ENCODE measurements at places on chromosomes 5 and 9.
A peak's percentile ranks its signal among the peaks of the same experiment; 100 is the strongest.

DNA sequence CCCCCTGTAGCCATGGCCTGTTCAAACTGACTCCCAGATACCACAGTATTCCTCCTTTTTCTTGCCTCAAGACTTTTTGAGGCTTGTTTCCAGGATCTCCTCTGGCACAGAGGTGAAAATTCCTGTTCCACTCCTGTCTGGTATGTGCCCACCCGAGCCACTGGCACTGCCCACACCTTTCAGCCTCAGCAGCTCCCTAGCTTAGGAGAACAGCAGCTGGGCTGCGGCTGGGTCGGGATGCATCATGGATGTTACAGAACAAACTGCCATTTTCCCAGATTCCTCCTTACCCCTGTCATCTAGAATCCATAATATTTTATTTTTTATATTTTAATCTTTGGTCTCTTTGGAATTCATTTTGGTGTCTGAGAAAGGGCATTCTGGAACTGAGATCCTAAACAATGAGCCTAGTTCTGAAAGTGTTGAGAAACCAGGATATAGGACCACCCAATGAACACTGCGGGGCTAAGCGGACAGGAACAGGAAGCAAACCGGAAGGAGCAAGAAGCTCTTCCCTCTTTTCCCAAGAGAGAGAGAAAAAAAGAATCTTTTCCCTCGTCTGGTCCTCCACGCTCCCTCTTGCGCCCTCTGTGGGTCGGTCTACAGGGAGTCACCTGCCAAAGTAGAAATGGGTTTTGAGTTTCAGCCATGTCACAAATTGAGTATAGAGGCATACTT is 12.5 kb downstream of the OR2S2 start:
- DNase-seq: peak; percentile 92

- no peak for DNase-seq
Observed at GRCh38 chr9:86721226-86721781, 226.0 kb downstream of the GAS1 start.

DNA sequence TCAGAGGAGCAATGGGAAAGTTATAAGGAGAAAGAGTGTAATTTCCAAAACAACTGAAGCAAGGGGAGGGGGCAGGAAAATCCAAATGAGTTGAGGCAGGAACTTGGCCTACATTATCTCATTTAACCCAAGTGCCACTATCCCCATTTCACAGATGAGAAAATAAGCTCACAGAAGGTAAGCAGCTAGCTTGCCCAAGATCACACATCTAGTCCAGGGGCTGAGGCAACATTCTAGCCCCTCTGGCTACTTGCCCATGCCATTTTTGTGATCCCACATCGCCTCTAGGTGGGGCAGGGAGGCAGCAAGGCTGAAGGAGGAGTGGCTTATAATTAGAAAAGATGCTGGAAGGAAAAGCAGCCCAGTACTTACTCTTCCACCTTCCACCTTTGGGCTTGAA is 2.6 kb upstream of the PSIP1 start:
- no peak for DNase-seq

DNA sequence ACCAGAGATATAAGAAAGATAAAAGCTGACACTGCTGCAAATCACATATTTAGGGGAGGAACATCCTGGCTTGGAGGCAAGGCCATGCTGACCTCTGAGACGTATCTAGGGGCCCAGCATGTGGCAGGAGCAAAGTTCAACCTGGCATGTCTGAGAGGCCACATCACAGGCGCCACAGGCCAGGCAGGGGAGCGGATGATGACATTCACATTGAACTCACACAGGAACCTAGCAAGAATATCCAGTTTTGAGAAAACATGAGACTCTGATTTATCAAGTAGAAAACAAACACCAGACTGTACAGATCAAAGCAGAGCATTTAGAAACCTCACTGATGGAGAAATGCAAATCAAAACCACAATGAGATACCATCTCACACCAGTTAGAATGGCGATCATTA is 64.2 kb upstream of the STK32A start:
- peak; percentile 12 for DNase-seq

- no peak for DNase-seq
Observed at GRCh38 chr9:37978983-37979382, 75.1 kb upstream of the SLC25A51 start.

GRCh38 chr9:78325343-78325742 is 28.4 kb downstream of the PSAT1 start:
- DNase-seq: peak; percentile 70

DNA sequence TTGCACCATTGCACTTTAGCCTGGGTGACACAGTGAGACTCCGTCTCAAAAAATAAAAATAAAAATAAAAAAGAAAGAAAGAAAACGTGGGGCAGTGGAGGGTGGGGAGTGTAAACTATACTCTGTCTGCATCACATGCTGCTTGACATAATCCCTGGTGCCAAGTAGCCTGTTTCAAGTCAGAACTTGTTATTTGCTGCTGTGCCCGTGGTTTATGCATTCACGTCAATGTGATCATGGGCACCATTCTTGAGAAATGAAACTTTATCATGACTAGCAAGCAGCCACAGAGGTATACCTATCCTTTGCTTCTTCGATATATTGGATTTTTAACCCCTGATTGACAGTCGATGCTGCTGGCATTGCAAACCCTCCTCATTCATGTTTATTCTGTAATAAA is 4.1 kb upstream of the SMU1 start:
- DNase-seq: no peak

DNA sequence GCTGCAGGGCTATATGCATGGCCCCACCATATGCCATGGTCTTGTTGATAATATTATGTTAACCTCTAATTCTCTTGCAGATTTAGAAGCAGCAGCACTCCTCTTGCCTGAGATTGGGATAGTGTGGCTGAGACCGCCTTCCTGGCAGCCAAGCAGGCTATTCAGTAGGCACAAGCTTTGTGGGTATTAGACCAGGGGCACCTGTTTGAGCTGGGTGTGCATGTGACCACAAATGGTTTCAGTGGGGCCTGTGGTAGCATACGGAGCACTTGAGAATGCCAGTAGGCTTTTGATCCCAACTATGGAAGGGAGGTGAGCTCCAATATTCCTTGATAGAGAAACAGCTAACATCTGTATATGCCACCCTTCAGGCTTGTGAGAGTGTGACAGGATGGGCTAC is 625.1 kb upstream of the NUDT12 start:
- DNase-seq: no peak

- DNase-seq: no peak
Observed at GRCh38 chr5:98722188-98722587, 51.3 kb upstream of the RGMB start.

DNA sequence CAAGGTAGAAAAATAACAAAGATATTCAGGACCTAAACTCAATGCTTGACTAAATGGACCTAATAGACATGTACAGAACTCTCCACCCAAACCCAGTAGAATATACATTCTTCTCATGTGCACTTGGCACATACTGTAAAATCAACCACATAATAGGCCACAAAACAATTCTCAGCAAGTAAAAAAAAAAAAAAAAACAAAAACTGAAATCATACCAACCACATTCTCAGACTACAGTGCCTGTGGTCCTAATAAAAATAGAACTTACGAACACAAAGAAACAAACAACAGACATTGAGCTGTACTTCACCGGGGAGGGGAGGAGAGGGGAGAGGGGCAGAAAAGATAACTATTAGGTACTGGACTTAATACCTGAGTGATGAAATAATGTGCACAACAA is 114.1 kb upstream of the CD180 start:
- no peak for DNase-seq

DNA sequence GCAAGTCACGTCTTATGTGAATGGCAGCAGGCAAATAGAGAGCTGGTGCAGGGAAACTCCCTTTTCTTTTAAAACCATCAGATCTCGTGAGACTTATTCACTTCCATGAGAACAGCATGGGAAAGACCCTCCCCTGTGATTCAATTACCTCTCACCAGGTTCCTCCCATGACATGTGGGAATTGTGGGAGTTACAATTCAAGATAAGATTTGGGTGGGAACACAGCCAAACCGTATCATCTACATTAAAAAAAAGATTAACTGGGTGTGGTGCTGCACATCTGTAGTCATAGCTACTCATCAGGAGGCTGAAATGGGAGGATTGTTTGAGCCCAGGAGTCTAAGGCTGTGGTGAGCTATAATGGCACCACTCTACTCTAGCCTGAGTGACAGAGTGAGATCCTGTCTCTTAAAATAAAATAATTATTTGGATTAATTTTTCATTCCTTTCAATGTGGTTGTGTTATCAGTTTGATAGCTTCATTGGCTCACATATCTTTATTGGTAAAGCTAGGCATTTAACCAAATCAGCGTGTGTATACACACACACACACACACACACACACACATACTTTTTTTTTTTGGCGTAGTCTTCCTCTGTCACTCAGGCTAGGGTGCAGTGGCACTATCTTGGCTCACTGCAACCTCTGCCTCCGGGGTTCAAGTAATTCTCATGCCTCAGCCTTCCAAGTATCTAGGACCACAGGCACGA is 21.8 kb downstream of the DENND4C start:
- DNase-seq: no peak

GRCh38 chr5:141560725-141561483 is 57.9 kb downstream of the DIAPH1 start:
- peak; percentile 98 for DNase-seq

Measured in umbilical cord (tissue), 2 donors.